Cerebellum (tissue), 4 donors: ENCODE measurements at places on chromosomes 5 and 9.

- DNase-seq = no peak
Measured at GRCh38 chr5:67941614-67942401, 273.7 kb upstream of the PIK3R1 start.

- DNase-seq = no peak
Measured at GRCh38 chr9:129995409-129996160, 47.4 kb downstream of the FNBP1 start.

- no peak for DNase-seq
Measured at GRCh38 chr5:119315516-119315949, 40.3 kb upstream of the TNFAIP8 start.

DNA sequence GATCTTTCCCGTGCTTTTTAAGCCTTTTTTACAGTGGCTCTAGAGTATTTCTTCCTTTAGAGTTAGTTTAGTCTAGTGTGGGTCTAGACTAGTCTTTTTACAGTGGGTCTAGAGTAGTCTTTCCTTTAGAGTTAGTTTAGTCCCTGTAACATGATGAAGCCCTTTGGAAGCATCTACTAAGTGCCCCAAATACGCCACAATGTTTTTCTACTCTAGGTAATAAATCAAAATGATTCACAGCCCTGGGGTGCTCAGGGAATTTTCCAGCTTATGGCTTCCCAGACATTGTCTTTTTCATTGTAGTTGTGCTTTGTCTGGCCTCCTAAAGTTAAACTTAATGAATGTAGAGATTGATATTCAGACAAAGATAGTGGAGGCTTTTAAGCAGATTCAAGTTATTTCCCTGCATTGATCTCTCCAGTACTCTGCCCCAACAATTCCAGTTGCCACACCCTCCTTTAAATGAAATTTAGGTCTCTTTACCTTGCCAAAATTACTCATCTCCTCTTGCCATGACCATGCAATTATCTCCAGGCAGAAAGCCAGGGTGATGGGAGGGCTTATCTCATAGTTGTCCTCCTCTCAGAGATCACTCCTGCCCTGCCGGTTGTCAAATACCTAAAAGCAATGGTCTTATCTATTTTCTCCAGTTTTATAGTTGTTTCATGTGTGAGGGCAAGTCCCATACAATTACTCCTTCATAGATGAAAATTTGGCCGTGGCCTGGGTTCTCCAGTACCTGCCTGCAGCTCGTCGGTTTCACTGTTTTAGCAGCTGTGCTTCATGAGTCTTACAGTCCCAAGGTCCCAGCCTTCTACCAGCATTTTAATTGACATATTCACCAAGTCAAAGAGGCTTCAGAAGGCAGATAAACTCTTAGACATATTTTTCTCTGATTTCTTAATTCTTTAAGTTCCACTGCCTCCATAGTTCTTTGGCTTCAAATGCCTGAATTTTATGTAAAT lies 794.0 kb upstream of the COX7C start:
- no peak for DNase-seq

- DNase-seq = no peak
Measured at GRCh38 chr5:25181249-25181648, 536.5 kb upstream of the CDH10 start.

GRCh38 chr5:134092875-134093274 lies 21.6 kb upstream of the TCF7 start:
- DNase-seq = no peak

GRCh38 chr9:105127863-105128220 lies 116.6 kb upstream of the SLC44A1 start:
- no peak for DNase-seq

- DNase-seq = peak; percentile 52
Measured at GRCh38 chr5:141914199-141914743, 9.4 kb upstream of the DELE1 start.

- DNase-seq = no peak
Measured at GRCh38 chr9:134838651-134839454, 41.8 kb upstream of the FCN2 start.

GRCh38 chr5:95953021-95953702 lies 8.5 kb downstream of the ELL2 start:
- DNase-seq = no peak

DNA sequence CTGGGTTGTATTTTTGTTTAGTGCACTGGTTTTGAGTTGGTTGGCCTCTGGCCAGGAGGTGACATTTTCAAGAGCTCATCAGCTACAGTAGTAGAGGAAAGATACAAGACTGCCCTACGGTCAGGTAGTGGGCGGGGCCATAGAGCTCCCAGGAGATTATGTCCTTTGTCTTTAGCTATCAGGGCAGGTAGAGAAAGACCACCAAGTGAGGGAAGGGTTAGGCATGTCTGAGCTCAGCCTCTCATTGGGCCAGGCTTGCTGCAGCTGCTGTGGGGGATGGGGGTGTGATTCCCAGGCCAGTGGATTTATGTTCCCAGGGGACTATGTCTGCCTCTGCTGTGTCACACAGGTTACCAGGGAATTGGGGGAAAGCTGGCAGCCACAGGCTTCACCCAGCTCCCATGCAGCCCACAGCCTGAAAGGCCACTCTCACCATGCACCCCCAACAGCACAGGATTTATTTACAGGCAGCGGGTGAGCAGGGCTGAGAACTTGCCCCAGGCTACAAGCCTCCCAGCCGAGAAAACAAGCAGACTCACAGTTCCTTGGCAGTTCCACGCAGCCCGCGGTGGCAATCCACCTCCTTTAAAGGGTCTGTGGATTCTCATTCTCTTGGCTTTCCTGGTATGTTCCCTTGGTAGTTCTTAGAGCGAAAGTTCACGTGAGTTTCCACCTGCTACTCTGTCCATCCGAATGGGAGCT lies 37.5 kb upstream of the BOD1 start:
- DNase-seq = no peak

DNA sequence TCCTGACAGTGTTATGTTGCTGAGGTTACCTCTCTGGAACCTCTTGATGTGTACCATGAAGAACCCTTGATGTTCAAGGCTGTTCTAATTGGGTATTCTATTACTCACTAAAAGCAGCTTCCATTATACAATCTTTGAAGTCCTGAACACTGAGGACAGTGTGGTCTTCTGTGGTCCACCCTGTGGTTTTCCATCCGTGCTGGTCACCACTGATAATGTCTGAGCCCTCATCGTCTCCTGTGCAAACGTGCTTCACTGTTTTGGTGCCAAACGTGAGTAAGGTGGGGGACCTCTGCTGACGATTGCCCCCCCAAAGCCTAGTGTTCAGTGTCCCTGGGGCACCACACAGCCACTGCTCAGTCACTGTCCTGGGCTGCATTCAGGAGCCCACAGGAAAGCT lies 259.7 kb upstream of the ANKRD55 start:
- no peak for DNase-seq

GRCh38 chr5:109524026-109524425 lies 114.3 kb upstream of the PJA2 start:
- no peak for DNase-seq

DNA sequence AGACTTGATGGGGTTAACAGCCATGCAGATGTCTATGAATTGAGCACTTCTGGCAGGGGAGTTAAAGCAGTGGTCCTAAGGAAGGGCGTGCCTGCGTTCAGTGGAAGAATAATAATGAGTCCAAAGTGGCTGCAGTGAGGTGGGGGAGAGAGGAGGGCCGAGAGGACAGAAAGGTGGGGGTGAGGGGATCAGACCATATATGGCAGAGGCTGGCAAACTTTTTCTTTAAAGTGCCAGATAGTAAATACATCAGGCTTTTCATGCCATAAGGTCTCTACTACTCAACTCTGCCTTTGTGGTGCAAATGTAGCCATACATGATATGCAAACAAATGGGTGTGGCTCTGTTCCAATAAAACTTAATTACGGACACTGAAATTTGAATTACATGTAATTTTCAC lies 77.1 kb downstream of the STRBP start:
- DNase-seq = no peak

GRCh38 chr9:98202252-98202651 lies 9.8 kb upstream of the CORO2A start:
- DNase-seq = no peak

GRCh38 chr9:128607642-128608350 lies 48.9 kb downstream of the DYNC2I2 start:
- DNase-seq = peak; percentile 96
